T-helper 2 cell treated with Interferon-gamma antibody and Interleukin-4, amounts not matched to agents 100 ng/mL and 5 ng/mL, for 36 hours (primary cell): ENCODE measurements at places on chromosomes 2 and 18. TPM values are rescaled to one million over a fixed set of nuclear protein-coding genes. Genes with fewer than 3 reads are reported as not detected.

Gene NETO1
- not detected in 2 replicates for total RNA-seq

Gene SPDYA
- total RNA-seq: 1.3 and 2.0 TPM in 2 replicates

Gene AQP12B
- not detected in 2 replicates for total RNA-seq

Gene TMEM185B
- total RNA-seq: 29.7 and 33.3 TPM in 2 replicates

Gene TMEM17
- total RNA-seq: 0.14 and 0.39 TPM in 2 replicates

Gene EML6
- total RNA-seq: 0.32 and 0.89 TPM in 2 replicates

Gene EVX2
- total RNA-seq: not detected in 2 replicates

Gene TUBA3E
- total RNA-seq: not detected in 2 replicates

Gene RUFY4
- total RNA-seq: 1.1 and 1.3 TPM in 2 replicates

Gene EPB41L3
- total RNA-seq: 1.6 and 1.8 TPM in 2 replicates

Gene C1QL2
- total RNA-seq: not detected in 2 replicates

Gene LRATD1
- not detected in 2 replicates for total RNA-seq
